NCI-H1436 treated with DMSO at 0.1 percent for 48 hours (cell line): ENCODE measurements at places on chromosomes 12 and 14.

GRCh38 chr14:67050896-67051295 is 138.3 kb upstream of the GARIN2 start:
- no peak for DNase-seq

GRCh38 chr12:70359458-70360197 is 6.5 kb upstream of the KCNMB4 start:
- no peak for DNase-seq

DNA sequence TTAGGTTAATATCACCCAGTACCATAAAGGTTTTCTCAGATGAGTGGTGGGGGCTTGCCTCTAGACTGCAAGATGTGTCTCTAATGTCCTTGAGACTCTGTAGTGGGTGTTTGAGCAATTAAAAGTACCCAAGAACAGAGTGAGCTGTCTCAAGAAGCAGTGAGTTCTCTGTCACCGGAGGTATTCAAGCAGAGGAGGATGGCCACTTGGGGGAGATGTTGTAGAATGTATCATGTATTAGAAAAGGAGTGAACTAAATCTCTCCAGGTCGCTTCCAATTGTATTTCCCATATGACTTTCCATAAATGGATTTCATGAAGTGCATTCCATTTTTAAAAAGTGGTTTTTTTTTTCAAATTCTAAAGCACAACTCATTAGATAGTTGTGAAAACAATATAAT is 35.0 kb downstream of the SLC17A8 start:
- no peak for DNase-seq

DNA sequence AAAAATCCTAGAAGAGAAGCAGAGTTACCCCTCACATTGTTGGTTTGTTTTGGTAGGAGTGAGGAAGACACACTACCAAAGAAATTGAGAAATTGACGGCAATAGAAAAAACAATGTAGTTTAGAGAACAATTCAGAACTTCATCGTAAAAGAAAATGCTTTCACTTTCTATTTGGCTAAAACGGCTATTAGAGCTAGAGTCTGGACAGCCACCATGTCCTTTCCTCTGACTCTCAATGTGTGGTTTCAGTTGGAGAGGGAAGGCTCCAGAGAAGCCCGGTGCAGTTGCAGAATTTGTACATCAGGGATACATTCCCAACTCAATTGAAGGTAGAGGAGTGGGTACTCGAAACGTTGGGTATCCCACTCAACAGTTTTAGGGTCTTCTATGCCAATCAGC is 535.3 kb downstream of the GALC start:
- no peak for DNase-seq

GRCh38 chr12:24460506-24460905 is 488.4 kb downstream of the BCAT1 start:
- DNase-seq, result no peak

DNA sequence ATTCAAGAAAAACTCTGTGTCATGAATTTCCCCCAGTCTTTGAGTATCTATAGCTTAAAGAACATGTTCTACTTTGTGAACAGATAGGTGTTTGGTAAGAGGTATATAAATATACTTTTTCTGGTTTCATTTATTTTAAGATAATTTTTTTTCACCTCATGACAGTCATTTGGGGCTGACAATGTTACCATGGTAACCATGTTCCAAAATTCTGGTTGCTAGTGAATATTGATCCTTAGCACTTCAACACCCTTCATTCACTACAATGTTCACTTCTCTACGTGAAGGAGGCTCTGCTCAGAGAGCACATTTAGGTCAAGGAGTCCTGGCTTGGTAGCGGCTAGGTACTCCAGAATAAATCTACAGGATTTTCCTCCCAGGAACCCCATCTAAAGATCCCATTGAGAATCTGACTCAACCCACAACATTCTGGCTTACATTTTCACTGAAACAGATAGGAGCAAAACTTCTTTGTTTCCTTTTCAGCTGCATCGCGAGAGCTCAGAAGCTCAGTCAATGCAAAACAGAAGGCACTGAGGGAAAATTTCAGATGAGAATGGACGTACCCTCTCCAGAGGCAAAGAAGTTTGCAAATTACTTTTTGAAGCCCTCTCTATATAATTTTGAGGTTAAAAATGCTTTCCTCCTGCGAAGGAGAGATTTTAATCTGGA is 93.6 kb downstream of the ARF6 start:
- DNase-seq, result no peak

GRCh38 chr14:86625637-86626036 is 1095.7 kb downstream of the FLRT2 start:
- no peak for DNase-seq

DNA sequence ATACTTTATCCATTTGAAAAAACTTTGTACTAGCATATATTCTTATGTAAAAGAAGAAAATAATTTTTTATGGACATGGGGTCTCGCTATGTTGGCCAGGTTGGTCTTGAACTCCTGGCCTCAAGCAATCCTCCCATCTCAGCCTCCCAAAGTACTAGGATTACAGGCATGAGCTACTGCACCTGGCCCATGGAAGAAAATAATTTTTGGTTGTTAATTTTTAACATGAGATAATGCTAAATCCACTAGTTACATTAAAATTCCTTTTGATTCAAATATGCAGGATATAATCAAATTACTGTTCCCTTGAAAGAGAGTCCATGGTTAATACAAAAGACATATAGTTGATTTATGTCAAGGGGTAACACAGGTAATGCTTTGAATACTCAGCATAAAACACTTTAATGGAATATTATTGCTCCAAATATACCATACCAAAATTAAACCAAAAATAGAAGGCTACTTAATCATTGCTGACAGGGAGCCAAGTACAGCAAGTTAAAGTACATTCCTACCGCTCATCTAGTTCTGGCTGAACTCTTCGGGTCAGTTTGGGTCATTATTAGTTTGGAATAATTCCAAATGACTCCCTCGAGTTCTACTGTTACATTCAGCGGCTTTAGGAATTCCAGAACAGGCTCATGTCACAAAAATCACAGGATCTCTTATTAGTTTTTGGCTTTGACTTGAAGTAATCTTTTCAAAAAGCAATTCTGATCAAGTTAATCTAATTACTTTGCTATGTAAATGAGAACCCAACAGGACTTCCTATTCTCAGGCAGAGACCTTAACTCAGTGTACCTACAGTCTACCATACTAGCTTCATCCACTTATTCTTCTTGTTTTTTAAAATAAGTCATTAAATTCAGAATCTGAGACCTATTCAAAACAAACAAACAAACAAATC is 6.1 kb downstream of the SOS2 start:
- DNase-seq, result no peak

DNA sequence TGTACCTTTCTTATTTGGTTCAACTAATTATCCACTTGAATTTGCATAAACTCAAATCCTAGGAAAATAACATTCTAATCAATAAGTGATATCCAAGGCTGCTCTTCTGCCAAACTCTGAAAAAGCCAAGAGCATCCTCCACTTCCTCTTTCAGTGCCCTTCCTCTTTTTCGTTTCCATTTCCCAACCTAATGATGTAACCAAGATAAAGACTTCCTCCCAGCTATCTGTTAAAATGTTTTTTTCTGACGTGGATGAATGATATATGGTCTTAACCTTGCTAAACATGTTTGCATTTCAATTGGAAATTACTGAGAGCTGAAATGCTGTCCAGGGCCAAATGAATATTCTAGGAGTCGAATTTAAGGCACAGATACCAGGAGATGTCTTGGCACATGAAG is 459.5 kb upstream of the PDE3A start:
- no peak for DNase-seq

- no peak for DNase-seq
Measured at GRCh38 chr14:71206766-71207371, 299.6 kb downstream of the PCNX1 start.

- DNase-seq, result no peak
Measured at GRCh38 chr14:66092206-66092605, 394.0 kb upstream of the CCDC196 start.

DNA sequence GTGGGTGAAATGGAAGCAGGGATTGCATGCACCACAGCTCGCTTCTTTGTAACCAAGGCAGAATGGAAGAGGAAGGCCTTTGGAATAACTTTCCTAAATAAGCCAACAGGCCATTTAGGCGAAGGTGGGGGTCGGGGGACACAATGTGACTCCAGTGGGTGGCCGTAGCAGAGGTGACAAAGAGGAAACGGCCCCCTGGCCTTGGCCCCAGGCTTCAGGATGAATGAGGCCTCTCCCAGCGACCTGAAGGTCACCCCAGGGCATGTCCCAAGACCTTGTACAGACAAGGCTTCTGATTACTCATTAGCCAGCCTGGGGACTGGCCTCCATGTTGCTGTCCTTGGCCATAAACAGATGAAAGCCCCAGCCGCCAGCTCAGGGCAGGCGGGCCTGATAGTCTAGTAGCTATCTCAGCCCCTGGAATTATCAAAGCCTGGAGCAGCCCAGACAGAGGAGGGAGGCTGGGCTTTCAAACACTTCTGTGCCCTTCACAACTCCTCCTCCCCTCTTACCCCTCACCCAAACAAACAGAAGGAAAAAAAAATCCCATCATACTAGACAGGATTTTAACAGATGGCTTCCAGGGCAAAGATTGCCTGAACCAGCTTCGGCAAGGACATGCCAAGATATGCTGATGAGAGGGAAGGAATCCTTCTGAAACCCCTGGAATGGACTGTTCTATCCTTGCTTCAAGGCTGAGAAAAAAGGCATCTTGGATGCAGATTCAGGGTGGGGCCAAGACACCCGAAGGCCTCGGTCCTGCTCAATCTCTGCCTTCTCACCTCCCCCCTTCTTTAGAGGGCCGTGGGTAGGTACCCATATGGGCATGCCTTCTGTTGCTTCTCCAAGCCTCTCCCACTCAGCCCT is 142.3 kb upstream of the PARP11 start:
- no peak for DNase-seq

DNA sequence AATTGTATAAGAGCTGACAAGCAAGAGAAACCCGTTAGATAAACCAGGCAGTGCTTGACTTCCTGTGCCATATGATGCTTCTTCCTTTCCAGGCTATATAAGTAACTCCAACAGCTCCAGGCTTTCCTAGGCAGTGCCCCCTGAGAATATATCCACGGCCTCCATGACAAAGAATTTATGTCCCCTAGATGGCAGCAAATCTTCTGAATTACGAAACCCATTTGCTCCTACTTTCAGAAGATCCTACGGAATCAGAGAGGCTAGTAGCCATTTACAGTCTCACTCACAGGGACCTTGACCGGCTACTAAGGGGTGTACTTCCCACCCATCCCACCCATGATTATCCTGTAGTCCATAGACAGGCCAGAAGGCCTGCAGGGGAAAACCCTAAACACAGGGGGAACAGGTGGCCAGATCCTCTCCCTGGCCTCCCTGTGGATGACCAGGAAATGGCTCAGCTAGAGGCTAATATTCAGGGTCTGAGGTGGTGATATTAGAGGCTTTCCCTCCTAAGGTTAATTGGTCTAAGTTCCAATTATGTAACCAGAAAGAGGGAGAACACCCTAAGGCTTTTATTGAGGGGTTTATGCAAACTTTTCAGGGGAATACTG is 77.2 kb upstream of the DCD start:
- no peak for DNase-seq

DNA sequence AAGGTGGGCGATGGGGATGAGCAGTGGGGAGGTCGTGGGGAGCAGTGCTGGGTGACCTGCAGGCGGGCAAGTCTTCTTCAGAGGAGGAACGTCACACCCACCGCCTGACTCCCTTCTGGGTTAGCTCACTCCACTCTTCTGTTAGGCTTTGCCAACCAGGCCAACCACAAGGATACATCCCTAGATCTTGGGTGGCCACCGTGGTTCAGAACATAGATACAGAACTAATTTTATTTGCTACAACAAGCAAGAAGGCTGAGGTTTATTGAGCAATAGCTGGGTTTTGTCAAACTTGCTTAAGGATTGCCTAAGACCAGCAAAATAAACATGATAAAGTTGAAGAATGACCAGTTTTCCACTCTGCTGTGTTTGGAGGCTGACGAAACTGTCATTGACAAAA is 109.4 kb downstream of the DACT1 start:
- DNase-seq, result no peak

GRCh38 chr12:133135747-133136146 is 5.3 kb downstream of the ZNF10 start:
- DNase-seq, result no peak

DNA sequence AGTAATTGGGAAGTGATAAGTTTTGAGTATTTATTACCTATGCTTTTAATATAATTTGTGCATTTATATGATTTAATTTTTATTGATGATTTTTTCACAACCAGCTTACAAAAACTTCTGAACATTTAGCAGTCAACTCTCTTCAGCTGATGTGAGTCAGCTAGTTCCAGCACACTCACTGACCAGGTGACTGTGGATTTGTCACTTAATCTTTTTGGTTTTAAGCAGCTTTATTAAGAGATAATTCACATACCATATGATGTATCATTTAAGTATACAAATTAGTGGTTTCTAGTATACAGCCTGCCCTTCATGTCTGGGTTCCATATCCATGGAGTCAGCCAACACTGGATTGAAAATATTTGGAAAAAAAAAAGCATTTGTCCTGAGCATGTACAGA is 103.5 kb downstream of the SYNE2 start:
- DNase-seq, result no peak

DNA sequence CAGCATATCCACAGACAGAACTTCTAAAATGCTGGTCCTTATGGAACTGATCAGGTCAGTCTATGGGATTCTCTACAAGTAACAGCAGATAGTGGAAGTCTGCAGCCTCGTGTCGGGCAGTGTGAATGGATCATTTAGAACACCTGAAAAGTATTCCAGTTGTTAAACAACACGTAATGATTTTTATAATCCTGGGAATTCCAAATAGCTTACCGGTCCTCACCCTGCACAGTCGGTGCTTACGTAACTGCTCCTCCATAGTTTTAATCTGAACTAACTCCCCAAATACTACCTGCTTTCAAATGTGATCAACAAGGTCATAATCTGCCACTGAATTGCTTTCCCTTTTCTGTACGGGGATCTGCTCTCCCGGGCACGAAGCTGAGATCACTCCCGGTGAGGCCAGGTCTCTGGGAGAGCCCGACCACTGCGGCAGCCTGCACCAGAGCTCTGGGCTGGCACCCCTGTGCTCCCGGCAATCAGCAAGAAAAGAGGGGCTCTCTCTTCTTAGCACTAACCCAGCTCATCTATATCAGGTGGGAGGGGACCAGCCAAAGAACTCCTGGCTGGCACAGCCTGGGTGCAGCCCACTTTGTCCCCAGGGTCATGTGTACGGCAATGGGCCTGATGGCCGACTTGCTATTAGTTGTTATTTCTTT is 157.0 kb downstream of the FOXN3 start:
- DNase-seq, result no peak

DNA sequence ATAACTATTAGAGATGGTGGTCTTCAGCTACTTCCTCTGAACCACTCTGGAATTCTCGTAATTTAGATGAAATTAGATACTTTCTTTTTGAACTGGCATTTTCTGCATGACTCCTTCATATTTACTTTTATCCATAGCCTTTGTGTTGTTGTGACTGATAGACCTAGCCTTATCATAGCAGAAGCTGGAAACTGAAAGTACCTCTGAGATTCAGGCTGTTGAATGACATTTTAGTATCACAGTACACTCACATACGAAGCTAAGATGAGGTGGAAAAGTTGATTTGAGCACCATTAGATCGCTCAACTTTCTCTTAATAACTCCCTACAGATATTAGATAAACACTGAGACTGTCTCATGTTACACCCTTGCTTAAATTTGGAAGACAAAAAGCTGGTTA is 525.1 kb upstream of the FBXO33 start:
- no peak for DNase-seq
